Hematopoietic multipotent progenitor cell treated with erythropoietin and hydrocortisone succinate and interleukin-3 and kit ligand, for 15 days (in vitro differentiated cells): ENCODE measurements at places on chromosomes 4 and X.

- DNase-seq: no peak
Observed at GRCh38 chr4:62544428-62544827, 1344.3 kb downstream of the ADGRL3 start.

GRCh38 chr4:90536408-90536807, 409.2 kb downstream of the CCSER1 start:
- DNase-seq: no peak

DNA sequence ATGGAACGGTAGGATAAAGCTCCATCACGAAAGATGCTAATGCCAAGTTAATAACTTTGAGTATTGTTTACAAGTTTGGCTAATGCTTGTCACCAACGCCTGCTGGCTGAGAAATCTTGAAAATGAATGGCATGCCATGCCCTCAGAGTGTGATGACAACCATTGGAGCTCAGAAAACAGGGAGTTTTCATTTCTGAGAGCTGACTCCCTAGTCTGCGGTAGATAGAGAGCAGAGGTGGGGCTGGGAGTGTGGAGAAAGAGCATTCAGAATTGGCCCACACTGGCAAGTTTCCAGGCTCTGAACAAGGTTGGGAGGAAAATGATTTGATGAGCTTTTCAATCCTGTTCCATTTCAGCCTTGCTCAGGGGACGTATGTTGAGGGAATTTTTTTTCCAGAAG, 183.9 kb downstream of the CPEB2 start:
- DNase-seq: no peak

DNA sequence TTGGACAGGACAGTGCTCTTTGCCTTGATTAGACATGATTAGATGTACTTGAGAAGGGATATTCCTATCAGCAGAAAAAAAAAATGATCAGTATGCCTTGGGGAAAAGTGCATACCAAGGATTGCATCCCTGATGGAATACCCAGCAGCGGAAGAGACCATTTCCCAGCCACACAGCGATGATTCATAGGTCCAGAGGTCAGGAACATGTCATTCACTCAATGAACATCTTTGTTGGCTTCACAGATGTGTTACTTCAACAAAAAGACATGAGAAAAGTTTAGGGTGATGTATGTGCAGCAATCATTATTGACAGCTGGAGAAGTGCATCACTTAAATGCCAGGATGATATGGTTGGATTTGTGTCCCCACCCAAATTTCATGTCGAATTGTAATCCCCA, 293.5 kb downstream of the ZNF674 start:
- DNase-seq: no peak

- DNase-seq: no peak
Observed at GRCh38 chrX:105822138-105823091, at the start of gene NRK. TSS of gene NRK (plus strand) at chrX:105822539. CDS start at chrX:105822846, 307 bp downstream.
